ENCODE measurements at places on chromosomes 5 and 9.

DNA sequence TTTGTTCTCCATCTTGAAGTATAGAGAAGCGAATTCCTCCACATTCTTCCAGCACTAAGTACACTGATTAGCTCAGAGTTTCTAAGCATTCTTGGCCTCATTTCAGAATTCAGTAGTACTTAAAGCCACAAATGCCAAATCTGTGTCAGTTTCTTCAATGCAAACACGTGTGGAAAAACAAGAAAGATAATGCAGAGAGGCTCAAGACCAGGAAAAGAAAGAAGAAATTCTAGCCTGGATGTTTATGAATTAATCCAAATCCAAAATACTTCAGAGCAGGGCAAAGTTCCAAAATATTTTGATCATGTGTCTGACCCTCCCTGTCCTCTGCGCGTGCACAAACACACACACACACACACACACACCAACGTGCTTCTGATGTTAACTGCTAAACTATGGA, 457.6 kb downstream of the SLCO4C1 start:
- no peak for DNase-seq

DNA sequence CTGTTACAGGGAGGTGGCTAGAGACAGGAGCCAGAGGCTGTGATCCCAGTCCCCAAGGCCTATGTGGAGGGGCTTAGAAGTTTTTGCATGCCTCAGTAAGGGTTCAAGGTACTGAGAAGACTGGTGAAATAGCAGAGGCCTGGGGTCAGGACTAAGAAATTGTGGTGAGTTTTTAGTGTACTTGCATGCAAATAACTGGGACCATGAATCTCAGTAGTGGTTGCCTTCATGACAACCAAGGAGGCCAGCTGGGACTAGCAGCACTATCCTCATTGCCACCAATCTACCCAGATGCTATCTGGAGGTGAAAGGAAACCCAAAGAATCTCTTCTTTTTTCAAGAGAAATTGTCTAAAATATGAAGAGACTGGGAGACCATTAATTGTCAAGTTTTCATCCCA, 395.1 kb downstream of the CETN3 start:
- no peak for DNase-seq

GRCh38 chr9:76359365-76359764, 34.9 kb downstream of the RFK start:
- no peak for DNase-seq

DNA sequence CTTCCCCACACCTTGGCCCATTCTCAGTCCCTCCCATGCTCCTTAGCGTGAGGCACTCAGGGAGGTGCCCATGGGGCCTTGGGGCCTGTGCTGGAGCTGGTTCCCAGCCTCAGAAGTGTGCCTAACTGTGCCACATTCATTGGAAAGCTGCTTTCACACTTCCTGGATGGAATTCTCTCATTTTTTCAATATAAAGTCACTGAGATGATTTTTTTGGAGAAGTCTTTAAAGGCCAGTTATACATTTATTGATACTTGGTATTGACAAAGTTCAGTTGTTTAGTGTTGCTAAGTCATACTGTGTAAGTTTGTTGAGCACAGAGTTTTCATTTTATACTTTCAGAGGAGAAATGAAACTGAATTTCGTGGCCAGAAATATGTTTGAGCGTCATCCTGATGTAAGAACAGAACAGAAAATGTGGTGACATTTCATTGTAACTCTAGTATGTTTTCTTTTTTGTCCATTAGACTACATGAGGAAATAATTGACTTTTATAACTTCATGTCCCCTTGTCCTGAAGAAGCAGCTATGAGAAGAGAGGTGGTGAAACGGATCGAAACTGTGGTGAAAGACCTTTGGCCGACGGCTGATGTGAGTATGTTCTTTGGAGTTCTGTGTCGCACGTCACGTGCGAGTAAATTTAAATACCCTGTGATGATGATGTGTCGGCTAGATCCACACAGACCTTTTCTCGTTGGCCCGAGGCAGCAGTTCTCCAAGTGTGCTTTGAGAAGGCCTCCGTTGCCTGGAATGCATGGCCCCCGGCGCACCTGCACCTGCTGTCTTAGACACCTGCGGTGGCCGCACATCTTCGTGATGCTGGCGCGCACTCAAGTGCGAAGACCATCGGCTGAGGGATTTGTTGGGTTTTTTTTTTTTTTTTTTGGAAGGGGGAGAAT, 24.1 kb downstream of the TENT4A start:
- DNase-seq: no peak

DNA sequence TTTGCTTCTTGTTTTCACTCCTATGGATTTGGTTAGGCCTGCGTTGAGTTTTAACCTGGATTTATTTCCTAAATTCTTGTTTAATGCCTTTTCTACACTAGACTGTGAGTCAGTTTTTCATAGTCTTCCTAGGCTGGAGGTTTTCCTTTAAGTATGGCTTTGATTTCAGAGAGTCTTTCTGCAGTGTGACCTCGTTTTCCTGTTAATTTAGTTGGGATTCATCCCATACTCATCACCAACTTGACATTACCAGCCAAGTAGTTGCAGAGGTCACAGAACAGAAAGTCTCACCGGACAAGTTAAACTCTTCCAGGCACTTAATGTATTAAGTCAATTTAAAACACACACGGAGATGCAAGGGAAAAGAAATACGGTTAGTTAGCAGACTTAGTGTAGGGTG, 29.7 kb upstream of the AUH start:
- no peak for DNase-seq

- DNase-seq: no peak
Measured at GRCh38 chr5:80172067-80172695, 83.7 kb downstream of the SERINC5 start.

GRCh38 chr5:56852228-56853000, 37.1 kb downstream of the MAP3K1 start:
- DNase-seq: no peak

DNA sequence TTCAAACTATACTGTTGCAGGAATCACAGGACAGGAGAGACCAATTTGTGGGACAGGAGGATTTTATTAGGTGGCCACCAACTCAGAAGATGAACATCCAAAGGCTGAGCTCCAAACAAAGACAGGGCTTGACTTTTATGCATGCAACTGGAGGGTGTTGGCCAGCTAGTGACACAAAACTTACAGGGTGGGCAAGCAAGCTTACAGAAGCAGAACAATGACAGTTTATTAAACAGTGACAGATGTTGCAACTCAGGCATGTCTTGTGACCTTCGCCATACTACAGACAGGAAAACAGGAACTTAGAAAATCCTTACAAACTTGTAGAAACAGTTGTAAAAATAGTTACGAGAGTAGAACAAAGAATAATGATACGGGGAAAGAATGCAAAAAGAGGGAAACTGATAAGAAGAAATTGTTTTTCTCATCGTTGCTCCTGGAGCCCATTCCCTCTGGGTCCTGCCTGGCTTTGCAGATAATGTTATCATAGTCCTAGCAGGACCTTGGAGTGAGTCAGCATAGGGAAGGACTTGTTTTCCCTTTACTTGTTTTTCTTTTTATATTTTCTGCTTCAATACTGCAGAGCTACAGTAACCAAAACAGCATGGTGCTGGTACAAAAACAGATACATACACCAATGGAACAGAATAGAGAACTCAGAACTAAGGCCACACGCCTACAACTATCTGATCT, 2083.0 kb upstream of the ACO1 start:
- no peak for DNase-seq

GRCh38 chr5:145062280-145063062, 772.7 kb downstream of the PRELID2 start:
- no peak for DNase-seq

DNA sequence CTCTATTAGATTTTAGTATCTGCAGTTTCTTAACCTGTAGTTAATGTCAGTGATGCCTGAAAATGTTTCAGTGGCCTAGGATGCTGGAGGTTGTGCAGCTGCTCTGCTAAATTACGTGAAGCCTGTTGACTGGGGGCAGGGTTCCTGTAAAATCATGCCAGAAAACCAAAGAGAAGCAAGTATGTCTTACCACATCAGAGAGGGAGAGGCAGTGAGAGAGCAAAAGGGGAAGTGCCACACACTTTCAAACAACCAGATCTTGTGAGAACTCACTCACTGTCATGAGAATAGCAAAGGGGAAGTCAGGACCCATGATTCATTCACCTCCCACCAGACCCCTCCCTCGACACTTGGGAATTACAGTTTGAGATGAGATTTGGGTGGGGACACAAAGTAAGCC, 83.9 kb upstream of the CYLC2 start:
- no peak for DNase-seq

DNA sequence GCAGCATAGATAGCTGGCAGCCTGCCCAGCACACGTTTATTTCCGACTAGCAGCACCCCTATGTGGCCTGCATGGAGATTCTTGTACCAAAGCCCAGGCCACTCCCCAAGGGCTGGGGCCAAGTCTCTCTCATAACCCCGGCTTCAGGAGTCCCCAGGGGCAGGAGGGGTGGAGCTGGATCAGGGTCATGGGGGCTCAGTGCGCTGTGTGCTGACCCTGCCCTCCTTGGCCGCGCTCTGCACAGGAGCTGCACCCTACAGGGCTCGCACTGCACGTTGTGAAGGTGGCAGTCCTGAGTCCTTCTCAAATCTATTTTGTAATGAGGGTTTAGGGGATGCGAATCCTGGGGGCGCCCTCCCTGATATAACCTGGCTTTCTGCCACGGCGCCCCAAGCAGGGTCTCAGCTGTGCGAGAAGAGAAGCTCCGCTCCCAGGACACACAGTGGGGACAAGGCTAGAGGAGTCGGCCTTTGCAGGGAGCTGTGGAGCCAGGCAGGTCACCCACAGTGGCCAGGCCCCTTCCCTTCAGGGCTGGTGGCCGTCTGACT, 28.6 kb downstream of the NKD2 start:
- no peak for DNase-seq

GRCh38 chr5:152256580-152256979, 148.5 kb downstream of the NMUR2 start:
- no peak for DNase-seq

DNA sequence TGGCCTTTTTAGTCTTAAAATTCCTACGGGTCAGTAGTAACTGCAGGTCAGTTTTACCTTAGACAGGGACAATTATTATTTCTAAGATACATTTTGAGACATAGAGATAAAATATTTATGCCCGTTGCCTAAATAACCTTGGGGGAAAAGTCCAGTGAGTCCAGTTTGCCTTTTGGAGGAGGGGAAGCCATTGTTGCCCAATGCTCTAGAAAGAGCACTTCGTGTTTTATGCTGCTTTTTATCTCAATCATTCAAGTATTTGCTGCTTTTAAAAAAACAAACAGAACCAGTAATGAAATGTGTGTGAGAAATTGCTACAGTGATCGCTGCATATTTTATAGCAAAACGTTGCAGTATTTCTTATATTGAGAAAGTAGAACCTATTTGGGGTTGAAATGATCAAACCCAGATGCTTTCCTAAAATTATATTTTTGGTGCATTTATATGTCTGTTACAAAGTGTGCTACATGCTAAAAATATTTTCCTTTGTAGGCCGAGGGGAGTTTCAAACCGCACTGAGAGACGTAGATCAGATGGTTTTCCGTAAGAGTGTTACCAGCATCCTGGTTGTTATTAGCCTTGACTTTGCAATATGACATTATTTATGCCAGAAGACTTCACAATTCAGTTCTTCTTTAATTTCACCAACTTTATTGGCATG, 266.8 kb downstream of the AOPEP start:
- no peak for DNase-seq

DNA sequence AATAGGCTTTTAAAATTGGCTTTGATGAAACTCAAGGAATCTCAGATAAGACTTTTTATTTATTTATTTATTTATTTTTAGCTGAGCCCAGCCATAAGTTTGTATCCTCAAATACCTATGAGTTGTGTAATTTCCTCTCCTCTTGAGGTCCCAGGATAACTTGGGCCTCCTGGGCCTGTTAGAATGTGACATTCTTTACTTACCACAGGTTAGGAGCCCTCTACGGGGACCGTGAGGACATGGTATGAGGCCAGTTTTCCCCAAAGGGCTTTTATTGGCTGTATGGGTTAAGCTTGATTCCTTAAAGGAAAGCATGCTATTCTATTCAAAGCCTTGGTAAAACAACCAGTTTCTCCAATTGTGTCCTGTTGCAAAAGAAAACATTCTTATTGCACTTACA, 16.9 kb downstream of the SHISAL2B start:
- no peak for DNase-seq

DNA sequence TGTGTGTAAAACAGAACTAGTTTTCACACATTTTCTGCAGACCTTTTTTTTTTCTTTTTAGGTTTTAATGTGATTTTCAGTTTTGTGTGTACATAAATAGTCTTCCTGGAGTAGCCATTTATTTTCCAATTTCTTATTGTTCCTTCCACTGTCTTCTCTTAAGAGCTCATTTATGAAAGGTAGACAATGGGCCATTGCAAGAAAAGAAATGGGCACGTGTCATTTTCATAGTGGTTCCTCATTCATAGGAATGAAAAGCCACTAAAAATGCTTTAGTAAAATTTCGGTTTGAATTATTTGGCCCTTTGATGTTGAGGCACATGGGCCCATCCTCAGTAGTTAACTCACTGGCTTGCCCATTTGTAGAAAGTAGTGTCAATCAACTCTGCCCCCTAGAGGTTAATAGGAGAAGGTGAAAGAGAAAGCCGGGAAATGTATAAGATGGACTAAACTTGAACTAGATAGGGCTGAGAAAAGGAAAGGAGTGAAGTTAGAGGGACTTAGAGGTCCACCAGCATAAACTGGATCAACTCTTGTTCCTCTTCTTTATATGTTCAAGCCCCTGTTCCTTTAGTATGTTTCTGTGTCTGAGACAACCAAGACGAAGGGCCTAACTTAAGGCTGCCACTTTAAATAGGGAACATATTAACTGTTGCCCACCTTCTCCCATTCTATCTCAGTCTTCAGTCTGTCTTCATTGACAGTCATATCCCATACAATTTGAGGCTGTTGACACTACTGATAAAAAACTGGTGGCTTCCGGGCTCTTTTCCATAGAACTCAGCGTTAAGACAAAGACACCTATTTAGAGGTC, 72.6 kb downstream of the SMARCA2 start:
- DNase-seq: peak; percentile 28

GRCh38 chr9:10605388-10605787, 7.4 kb downstream of the PTPRD start:
- DNase-seq: no peak

DNA sequence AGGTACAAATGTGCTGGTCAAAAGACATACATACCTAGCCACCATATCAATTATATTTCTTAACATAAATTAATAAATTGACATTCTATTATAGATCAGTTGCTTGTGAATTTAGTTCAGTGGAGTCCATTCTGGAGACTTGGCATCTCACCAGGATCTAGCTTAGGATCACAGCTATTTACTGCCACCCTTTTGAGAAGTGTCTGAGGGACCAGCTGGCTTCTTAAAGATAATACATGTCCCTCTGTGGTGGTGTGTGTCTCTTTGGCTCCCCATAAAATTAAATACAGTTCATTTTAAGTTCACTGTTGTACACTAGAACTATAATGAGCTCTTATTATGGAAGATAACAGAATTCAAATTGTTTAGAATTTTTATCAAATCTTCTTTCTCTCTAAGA, 290.7 kb downstream of the PRELID2 start:
- no peak for DNase-seq
